ENCODE measurements at places on chromosomes 11 and 22.

- DNase-seq, result no peak
These were observed 155.8 kb upstream of the MTMR2 start for GRCh38 chr11:96079691-96080090.

DNA sequence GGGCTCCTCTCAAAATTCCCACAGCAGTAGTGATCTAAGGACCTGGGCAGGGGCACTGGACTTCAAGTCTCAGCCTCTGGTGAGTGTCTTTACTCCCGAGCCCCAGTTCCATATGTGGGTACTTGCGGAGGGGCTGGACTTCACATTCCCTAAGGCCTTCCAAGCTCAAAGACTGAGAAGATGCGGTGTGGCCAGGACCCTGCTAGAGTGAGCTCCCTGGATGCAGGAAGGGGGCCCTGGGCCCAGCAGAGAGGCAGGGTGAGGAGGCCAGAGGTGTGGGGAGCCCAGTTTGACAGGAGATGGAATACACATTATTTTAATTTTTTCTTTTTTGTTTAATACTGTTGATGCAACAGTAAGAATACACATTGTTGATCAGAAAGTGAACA lies 83.7 kb downstream of the IGLL1 start:
- no peak for DNase-seq

GRCh38 chr11:120221115-120221752 lies 10.4 kb downstream of the OAF start:
- no peak for DNase-seq

GRCh38 chr22:49760630-49761571 lies 66.8 kb downstream of the BRD1 start:
- no peak for DNase-seq

- DNase-seq, result peak; percentile 58
These were observed 740 bp upstream of the TRMT2A start for GRCh38 chr22:20117633-20118299.

DNA sequence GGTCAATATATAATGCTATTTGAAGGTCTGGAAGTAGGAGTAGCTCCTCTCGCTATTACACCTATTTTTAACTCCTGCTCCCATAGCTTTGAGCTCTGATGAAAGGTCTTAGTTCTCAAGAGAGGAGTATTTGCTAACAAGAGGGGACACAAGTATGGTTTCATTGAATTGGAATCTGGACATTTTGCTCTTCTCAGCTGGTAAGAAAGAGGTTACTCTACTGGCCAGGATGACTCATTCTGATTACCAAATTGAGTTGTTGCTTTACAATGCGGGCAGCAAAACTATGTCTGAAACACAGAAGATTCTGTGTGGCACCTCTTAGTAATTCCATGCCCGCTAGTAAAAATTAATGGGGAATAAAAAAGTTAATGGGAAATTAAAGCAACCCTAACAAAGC lies 63.6 kb upstream of the EP300 start:
- DNase-seq, result no peak

GRCh38 chr22:20057596-20058268 lies 22.3 kb upstream of the DGCR8 start:
- no peak for DNase-seq

DNA sequence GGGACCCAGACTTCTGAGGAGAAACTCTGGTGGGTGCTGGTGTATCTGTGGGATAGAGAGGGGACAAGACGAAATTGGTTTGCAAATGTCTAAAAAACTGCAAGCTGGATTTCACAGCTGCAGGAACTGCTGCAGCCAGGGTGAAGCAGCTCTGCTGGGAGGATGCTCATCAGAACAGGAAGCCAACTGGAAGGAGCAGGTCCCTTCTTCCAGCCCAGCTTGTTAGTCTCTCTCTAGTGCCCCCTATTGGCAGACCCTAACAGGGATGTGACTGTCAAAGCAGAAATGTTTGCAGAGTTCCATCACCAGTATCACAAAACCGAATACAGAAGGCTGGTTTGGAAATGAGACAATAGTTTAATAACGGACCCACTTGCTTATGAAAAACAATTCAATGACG lies 74.8 kb upstream of the SLC22A12 start:
- no peak for DNase-seq

GRCh38 chr11:80748207-80748925 lies 1307.5 kb upstream of the TENM4 start:
- DNase-seq, result no peak

GRCh38 chr11:80694385-80694784 lies 1253.6 kb upstream of the TENM4 start:
- no peak for DNase-seq

DNA sequence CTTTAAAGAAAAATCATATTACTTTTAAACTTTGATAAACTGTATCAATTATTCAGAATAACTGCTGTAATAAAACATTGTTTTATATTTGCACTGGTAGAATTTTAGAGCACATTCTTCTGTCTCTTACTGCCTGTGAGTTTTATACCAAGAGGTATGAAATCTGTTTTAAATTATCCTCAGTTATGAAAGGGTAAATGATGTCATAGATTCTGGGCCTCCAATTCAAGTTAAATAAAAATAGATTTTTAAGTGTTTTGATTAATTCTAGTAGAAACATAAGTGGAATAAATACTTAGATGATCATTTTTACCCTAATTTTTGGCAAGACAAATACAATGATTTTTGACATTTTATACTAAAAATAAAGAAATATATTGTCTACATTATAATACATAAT lies 93.0 kb downstream of the GUCY1A2 start:
- DNase-seq, result no peak

DNA sequence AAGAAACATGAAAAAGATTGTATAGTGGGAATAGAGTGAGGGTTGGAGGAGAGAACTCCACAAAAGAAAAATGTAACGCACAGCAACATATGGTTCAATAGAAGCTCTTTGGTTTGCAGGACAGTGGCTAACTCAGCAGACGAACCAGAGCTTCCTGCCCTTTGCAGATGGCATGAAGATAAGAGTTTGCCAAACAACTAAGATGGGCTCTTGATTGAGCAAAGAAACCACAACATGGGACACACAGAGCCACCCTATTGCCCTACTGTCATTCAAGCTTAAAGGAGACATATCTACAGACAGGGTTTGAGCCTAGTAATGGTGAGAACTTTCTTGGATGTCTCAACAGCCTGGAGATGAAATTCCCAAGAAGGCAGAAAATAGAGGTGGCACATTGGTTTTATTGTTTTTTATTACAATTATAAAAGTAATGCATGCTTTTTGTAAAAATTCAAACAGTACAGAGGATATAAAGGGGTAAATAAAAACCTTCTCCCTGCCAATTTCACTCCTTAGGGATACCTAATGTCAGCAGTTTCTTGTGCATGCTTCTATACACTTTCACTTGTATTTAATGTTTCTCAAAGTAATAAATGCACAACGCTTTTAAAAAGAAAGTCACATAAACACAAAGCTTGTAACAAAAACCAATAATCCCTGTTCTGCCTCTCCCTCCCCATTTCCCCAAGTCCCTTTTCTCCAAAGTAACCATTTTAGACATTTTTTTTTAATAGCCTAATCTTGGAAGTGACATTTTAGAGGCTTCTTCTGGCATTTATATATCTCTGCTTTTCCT lies 63.7 kb downstream of the COPB1 start:
- DNase-seq, result no peak

GRCh38 chr11:102882389-102883024 lies 7.7 kb upstream of the MMP12 start:
- no peak for DNase-seq

- DNase-seq, result no peak
These were observed 189.7 kb upstream of the TMEM45B start for GRCh38 chr11:129625930-129626329.

GRCh38 chr11:131993246-131993645 lies 622.8 kb downstream of the NTM start:
- DNase-seq, result no peak

GRCh38 chr11:78312712-78313111 lies 104.9 kb downstream of the GAB2 start:
- DNase-seq, result no peak

DNA sequence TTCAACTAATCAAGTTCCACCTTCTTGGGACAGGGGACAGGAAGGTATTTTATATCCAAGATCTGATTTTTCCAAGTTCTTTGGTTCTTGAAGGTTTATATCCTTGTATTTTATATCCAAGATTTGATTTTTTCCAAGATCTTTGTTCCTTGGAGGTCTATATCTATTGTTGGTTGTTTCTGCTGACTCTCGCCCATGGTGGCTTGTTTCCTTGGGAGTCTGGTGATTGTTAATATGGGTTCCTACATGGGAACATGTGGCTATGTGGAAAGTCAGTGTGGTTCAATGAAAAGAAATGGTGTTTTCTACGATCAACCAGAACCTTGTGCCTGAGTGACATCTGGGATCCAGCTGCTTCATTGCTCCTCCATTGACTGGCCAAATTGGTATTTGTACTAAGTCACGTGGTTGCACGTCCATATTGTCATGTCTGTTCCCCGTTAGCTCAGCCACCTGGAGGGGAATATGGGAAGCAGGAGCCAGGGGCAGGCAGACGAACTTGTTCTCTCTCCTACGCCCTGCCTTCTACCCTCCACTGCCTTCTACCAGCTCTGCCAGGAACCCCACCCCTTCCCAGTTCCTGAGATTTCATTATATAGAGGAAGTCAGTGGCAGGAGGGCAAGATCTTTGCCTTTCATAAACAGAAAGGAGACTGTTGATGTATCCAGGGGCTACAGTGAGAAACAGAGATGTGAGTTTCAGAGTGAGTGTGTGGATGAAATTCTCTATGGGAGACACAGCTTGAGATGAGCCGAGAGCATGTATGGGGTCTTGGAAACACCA lies 11.1 kb upstream of the CSF2RB start:
- DNase-seq, result no peak

GRCh38 chr11:70717936-70718595 lies 319.7 kb downstream of the CTTN start:
- peak; percentile 29 for DNase-seq

GRCh38 chr22:40055143-40055883 lies 60.6 kb downstream of the FAM83F start:
- DNase-seq, result no peak

DNA sequence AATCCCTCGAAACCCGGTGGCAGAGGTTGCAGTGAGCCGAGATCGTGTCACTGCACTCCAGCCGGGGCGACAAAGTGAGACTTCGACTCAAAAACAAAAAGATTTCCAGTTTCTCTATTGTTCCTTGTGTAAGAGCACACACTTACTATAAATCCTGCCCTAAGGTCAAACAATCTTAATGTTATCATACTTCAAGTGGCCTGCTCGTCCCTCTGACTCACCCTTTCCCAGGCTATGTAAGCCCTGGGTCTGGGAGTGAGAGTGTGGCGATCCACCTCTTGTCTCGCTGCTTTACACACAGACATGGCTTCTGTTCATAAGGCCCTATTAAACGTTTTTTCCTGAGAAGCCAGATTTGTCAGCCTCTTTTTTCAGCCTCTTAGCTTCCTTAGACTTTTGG lies 24.4 kb upstream of the A4GALT start:
- no peak for DNase-seq

- DNase-seq, result no peak
These were observed 31.5 kb downstream of the C22orf31 start for GRCh38 chr22:29030016-29030617.

DNA sequence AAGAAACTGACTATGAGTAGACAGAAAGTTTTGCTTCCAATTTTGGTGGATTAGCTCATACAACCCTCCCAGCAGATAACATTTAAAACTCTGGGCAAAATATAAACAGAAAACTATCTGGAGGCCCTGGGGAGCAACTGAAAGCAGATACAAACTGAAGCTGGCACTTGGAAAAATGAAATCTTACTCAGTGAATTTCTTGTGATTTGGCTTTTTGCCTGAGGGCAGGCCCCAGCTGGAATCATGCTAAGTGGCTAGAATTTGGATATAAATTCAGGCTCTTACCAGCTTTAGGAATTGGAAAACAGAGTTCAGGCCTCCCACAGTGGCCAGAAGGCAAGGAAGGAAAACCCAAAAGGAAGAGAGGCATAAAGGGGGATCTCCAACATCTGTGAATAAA lies 85.8 kb downstream of the EFCAB6 start:
- no peak for DNase-seq

DNA sequence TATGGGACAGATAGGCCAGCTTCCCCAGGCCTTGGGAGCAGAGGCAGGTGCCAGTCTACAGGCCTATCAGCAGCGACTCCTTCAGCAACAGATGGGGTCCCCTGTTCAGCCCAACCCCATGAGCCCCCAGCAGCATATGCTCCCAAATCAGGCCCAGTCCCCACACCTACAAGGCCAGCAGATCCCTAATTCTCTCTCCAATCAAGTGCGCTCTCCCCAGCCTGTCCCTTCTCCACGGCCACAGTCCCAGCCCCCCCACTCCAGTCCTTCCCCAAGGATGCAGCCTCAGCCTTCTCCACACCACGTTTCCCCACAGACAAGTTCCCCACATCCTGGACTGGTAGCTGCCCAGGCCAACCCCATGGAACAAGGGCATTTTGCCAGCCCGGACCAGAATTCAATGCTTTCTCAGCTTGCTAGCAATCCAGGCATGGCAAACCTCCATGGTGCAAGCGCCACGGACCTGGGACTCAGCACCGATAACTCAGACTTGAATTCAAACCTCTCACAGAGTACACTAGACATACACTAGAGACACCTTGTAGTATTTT lies 26.6 kb upstream of the L3MBTL2 start:
- DNase-seq, result peak; percentile 34

DNA sequence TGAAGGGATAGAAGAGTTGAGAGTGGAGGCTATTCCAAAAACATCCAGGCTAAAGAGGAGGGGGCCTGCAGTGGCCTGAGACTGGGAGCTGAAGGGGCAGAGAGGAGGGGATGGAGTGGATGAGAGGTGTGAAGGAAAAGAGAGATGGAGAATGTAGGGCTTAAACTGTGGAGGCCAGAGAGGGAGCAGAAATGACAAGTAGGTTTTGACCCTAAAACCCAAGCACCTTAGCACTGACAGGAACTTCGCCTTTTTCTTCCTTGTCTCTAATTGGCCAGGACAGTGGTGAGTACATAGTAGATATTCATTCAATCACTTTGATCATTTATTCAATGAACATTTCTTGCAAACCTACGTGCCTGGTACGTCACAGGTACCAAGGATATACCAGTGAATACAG lies 7.3 kb downstream of the FAM111B start:
- no peak for DNase-seq

DNA sequence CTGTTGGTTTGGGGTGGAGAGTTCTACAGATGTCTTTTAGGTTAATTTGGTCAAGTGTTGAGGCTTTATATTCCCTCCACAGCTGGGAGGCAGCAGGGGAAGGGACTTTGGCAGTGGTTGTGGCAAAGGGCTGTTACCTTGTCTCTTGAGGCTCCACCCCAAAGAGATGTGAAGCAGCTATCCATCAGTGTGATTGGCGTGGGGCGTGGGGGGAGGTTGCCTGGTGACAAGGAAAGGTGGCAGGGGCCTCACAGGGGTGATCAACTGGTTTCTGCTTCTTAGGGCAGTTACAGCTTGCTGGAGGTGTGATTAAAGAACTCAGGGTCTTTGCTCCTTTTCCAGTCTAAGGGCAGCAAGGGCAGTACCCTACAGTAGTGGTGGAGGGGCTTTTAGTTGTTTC lies 59.3 kb downstream of the FANCF start:
- DNase-seq, result no peak
